ENCODE measurements at places on chromosomes 1 and 21.

- no peak for DNase-seq
Observed at GRCh38 chr1:216528816-216529215, 105.6 kb upstream of the USH2A start.

DNA sequence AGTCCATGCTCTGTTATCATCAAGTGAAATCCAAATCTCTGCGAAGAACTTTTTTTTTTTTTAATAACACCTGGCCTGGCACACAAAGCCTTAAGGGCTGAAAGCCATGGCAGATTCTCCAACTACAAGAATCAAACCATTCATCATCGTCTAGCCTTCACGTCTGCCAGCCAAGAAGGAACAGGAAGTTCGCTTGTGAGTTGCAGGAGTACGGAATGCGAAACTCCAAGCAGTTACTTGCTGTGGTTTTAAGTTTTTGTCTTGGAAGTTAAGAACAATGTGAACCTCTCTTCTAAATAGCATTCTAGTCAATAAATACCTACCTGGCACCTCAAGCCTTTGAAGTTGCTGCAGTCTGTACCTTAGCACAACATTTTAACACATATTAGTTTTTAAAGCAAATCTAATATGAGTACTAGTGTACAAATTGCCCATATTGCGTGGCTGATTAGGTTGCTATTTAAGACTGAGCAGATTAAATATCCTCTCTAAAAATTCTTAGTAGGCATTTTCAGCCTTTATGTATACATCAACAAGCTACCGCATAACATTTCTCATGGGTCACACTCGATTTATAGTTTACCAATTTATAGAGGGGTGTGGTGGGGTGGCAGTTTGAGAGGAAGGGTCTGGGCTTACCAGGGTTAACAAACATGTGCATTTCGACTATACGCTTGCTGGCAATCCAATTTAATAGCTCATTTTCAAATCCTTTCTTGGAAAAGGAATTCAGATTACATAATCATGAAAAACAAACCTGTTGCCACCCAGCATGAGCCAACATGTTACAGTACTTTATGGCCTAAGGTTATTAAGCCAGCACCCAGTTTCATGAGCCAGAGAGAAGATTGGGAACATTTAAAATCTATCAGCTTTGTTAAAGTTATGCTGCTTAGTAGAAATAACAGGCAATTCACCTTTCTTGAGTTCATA, 22.2 kb upstream of the PTPN14 start:
- no peak for DNase-seq

GRCh38 chr1:225422031-225422605, 5.7 kb downstream of the LBR start:
- DNase-seq: no peak

DNA sequence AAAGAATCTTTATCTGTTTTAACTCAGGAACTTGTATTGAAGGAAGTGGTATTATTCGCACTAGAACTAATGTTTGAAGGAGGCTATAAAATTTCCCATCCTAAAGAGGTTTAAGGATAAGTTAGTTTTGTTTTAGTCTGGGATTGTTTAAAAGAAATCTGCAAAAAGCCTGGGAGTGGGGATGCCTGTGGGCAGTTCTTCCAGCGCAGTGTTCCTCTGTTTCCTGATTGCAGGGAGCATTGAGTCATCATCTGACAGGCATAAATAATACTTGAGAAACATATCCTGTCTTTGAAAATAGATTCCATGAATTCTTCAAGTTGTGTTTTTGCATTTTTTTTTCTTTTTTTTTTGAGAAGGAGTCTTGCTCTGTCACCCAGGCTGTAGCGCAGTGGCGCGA, 350.8 kb upstream of the PTBP2 start:
- no peak for DNase-seq

- DNase-seq: no peak
Observed at GRCh38 chr1:58209575-58209974, 337.0 kb downstream of the OMA1 start.

GRCh38 chr1:2046174-2046917, 3.9 kb upstream of the PRKCZ start:
- DNase-seq: no peak

- no peak for DNase-seq
Observed at GRCh38 chr1:7479571-7479970, 291.5 kb upstream of the VAMP3 start.

DNA sequence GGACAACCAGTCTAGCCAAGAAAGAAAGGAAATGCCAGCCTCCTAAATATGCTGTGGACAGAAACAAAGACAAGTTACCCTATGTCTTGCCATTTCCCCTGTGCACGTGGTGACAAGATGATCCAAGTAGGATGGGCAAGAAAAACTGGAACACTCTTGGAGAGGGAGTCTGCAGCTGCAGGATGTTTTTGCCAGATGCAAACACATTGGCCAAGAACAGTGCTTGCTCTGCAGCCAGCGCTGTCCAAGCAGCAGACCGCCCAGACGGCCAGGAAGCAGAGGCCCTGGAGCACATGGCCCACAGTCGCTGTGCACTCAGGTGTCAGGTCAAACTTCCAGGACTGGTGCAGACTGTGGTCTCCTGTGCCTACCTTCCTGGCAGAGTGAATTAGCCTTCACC, 189.3 kb downstream of the SLC35F3 start:
- no peak for DNase-seq

GRCh38 chr1:21491488-21492355, 17.5 kb upstream of the ALPL start:
- DNase-seq: no peak

DNA sequence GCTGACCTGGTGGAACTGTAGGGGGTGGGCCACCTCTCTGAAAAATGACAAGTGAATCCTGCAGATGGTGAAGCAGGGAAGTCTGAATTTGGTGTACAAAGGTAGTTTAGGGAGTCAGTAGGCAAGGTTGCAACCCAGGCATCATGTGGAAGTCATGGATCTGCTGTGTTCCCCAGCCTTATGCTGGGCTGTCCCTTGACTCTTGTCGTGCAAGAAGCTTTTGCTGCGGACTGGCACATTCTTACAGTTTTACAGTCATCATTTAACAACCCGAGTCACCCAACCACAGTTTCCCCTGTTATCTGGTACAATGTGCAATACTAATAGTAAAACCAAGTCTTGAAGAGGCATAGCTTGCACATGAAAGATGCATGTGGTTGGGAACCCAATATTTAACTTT, 13.2 kb downstream of the RHOU start:
- DNase-seq: no peak

GRCh38 chr1:55311057-55311641, 96.0 kb upstream of the USP24 start:
- no peak for DNase-seq

DNA sequence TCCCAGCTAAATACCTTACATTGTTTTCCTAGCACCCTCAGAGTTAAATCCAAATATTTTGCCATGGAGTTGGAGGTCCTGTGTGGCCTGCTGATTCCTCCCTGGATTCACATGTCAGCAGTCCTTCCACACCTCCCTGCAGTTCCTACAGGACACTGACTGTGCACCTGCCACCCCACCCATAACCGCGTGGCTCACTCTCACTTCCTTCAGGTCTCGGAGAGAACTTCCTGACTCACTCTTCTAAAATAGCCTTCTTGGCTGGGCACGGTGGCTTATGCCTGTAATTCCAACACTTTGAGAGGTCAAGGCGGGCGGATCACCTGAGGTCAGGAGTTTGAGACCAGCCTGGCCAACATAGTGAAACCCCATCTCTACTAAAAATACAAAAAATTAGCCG, 8.4 kb upstream of the CAMTA1 start:
- no peak for DNase-seq

DNA sequence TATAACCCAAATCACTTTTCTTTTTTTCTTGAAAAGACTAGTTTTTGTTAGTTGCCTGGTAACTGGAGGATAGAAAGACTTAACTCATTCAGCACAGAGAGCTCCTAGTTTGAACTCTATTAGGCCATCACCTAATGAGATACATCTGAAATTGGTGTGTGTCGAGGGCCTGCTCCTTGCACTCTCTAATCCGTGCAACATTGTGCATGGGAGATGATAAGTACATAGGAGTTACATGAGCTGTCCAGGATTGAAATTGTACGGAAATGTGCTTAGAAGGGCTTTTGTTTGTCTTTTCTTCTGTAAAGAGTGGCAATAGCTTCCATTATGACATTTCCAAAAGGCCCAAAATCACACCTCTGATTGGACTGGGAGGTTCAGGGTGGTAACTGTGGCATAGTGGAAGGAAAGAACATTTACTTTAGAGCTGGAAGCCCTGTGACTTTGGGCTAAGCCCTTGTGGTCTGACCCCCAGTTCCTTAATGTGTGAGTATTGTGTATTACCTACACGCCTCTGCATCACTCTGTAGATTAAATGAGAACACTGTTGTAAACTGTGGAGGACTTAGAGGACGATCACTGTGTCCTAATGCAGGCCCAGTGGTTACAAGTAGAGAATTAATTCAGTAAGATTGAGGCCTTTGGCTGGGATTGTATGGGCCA, 71.2 kb downstream of the FGGY start:
- DNase-seq: no peak

GRCh38 chr1:164801791-164802502, 243.0 kb downstream of the PBX1 start:
- no peak for DNase-seq

DNA sequence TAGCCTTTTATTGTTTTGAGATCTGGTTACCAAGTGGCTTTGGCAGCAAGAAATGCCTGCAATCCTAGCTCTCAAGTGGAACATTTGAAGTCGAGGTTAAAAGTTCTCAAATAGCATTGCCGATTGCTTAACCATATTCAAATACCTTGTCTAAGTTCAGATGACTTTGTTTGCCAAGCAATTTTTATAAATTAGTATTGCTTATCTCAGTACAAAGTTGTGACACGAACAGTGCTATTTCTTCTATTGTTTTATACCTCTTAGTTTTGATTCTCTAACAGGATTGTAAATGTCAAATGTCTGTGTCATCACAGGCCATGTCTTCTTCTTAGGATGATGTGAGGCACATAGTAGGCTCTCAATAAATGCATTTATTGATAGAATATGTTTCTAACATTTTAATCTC, 633.3 kb downstream of the PTPRC start:
- no peak for DNase-seq

DNA sequence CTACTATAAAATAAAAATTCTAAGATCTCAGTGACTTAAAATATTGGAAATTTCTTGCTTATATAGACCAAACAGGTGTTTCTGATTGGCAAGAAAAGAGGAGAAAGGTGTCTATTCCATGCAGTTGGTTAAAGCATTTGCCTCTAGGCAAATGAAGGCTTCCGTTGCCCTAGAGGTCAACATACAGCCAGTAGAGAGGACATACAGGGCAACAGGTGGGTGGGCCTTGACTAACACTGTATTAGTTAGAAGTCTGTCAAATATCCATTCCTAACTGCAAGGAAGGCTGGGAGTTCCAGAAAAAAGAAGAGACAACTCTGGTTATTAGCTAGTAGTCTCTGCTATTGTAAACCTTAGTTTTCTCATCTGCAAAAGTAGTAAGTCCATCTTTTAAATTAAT, 43.0 kb downstream of the TNFSF4 start:
- no peak for DNase-seq
